Stimulated activated CD8-positive, alpha-beta memory T cell treated with anti-CD3 and anti-CD28 coated beads, Interleukin-7, amount 100 ng/mL, for 1 hour (primary cell): ENCODE measurements at places on chromosomes 11 and 22.

GRCh38 chr22:19799322-19800190 lies 39.0 kb downstream of the TBX1 start:
- DNase-seq = no peak

DNA sequence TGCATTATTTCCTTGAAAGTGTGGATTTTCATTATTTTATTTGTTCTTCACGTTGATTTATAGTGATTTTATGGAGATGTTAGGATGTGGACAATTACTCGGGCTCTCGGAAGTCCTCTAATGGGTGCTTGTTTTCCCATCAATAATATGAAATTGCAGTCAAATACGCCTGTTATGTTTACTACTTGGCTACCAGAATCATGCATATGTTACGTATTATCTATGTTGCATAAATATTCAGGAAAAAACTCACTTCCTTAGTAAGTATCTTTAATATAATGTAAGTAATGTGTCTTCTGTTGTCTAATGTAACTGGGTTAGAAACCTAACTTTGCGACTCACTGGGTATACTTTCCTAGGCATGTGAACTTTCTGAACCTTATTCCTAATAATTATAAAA lies 823.4 kb upstream of the CHORDC1 start:
- no peak for DNase-seq

DNA sequence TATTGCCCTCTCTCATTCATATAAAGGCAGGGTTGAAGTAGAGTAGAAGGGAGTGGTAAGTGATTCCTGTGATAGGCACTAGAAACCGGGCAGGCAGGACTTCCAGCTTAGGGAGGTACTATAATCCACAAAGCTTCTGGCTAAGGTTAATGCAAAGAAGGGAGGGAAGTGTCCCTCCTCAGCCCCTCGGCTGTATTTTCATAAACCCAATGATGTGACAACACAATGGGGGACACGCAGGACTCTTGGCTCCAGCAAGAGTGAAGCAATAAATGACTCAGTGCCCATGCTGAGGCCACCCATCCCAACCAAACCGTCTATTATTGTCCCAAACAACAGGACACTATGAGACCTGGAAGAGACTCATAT lies 90.7 kb downstream of the ETS1 start:
- DNase-seq = no peak

- DNase-seq = no peak
Observed at GRCh38 chr22:22520020-22520656, at the start of gene ZNF280A. Gene ZNF280A, minus strand, starts transcription at chr22:22520270. Its CDS starts 4,640 bp downstream, at chr22:22515630.

- no peak for DNase-seq
Observed at GRCh38 chr11:83112886-83113285, 41.2 kb upstream of the RAB30 start.

DNA sequence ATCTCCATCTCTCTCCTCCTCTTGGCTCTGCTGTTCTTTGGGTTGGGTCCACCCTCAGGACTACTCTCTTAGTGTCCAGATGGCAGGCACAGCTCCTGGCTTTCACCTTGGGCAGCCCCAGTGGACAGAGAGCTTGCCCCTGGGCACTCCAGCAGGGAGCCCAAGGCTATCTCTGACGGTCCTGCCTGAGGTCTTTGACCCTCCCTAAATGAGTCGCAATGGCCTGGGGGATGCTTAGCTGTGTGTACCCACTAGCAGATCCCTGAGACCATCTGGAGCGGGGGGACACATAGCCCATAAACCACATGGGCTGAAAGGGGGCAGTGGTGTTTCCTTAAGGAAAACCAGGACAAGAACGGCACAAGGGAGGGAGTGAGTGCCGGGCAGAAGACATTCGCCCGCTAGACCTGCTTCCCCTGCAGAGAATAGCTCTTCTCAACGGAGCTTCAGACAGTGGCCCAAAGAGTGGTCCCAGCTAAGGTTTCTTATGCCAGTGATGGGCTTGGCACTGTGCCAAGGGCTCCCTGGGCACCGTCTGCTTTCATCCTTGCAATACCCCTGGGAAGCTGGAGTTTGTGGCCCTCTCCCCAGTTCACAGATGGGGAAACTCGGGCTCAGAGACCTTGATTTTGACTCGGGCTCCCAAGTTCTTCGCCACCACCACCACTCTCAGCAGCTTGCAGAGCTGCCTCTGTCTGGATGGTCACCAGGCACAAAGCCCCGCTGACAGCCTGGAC lies 53.9 kb upstream of the ANO1 start:
- DNase-seq = no peak
